ENCODE measurements at places on chromosomes 12 and 14.

GRCh38 chr12:27486961-27487360 is 37.0 kb upstream of the PPFIBP1 start:
- no peak for DNase-seq

DNA sequence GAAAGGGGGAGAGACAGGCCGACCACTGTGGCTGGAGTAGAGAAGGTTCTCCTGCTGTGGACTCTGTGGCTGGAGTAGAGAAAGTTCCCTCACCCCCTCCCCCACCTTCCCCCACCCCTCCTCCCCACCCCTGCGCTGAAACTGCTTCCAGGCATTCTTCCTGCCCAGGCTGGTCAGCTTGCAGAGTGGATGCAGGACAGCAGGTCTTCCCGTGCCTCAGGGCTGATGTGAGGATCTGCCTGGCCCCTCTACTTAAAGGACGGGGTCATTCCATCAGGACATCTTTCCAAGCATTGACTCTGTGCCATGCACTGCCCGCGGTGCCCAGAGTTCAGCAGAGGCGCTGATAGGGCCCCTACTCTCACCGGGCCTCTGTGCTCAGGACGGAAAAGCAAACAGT is 13.2 kb upstream of the RIMBP2 start:
- no peak for DNase-seq

GRCh38 chr12:30358671-30359070 is 337.0 kb downstream of the IPO8 start:
- no peak for DNase-seq

GRCh38 chr14:102872020-102872419 is 50.4 kb upstream of the AMN start:
- DNase-seq = peak; percentile 67

- no peak for DNase-seq
Observed at GRCh38 chr12:79370021-79370420, 320.7 kb downstream of the PAWR start.

- DNase-seq = no peak
Observed at GRCh38 chr12:69474456-69474855, 4.3 kb downstream of the FRS2 start.

- no peak for DNase-seq
Observed at GRCh38 chr12:4286228-4286627, 12.7 kb downstream of the CCND2 start.

DNA sequence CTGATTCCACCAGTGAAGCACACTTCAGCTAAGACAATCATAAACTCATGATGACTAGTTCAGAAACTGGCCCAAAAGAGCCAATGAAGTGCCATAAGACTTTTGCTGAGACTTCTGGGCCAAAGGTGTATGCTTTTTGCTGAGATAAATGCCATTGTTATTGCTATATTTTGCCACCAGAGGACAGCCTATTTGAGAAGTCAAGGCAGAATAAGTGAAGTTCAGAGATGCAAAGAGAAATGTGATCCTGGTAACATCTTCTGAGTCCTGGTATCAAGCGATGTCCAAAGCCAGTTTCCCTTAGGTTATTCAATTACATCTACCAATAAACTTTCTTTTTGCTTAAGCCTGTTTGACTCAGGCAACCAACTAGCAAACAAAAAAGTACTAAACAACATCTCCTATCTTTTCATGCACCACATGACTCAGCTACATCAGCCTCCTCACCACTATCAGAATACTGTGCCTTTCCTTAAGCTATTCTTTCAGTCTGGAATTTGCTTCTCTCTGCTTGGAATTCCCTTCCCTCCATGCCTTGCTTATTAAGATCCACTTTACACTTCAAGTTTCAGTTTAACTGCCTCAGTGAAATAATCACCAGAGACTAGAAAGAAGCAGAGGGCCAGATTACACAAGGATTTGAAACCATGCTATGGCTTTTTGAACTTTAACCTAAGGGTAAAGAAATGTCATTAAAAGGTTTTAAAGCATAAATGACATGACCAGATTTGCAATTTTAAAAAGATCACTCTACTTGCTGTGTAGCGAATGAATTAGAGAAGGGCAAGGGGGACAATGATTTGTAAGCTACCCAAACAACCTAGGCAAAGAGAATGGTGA is 14.0 kb downstream of the CRY1 start:
- no peak for DNase-seq

DNA sequence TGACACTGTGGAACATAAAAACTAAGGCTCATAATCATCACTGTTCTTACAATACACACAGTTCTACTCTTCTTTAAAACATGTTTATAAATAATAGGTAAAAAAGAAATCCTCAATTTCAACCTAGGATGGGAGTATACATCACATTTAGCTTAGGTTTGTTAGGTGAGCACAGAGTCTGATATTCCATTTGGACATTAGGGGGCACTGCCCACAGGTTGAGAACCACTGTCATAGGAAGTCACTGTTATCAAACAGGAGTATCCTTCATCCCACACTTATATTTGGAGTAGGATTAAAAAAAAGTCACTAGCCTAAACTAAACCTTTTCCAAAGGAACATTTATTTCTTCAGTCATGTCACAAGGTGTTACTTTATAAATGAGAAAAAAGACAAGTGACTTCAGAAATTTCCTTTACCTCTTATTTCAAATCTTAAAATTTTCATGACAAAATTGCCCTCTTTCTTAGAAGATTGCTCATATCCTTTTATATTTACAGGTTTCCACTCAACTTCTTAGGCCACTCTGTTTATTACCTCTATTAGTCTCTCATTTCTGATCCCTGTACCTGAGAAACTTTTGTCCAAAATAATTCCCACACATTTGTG is 240.6 kb downstream of the CPNE8 start:
- no peak for DNase-seq

DNA sequence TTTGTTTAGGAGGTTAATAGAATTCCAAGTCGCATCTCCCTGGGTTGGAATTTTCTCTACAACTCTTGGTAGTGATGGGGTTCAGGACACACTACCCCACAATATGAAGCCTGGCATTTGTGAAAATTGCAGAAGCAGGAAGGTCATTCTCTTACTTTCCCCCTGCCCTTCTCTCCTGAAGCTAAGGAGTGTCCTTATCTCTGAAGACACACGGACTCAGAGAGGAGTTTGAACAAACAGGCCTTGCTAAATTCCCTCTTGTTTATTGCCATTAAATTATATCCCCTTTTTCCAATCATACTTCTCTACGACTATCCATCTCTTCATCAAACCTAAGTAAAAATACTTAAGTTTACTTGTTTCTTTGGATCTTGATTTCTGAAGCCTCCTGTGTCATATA is 443.0 kb downstream of the RAD51B start:
- DNase-seq = no peak

- DNase-seq = no peak
Observed at GRCh38 chr12:103705927-103706326, 118.9 kb downstream of the STAB2 start.

DNA sequence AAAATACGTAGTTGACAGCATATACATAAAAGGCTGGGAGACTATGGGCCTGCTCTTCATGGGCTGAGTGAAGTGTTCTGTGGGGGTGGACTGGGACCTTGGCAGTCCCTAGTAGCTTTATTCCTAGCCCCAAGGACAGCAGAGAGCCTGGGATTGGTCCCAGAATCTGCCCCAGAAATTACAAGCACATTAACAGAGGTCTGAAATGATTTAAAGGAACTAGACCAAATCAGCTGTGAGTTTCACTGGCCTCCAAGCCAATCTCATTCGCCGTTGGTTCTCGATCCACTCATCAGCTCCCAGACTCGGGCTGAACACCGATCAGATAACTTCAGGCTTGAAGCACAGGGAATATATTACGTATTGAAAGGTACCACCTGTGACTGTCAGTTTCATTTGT is 77.0 kb upstream of the PSMC1 start:
- no peak for DNase-seq

GRCh38 chr12:21819678-21820077 is 45.2 kb upstream of the KCNJ8 start:
- DNase-seq = no peak

GRCh38 chr12:54658306-54659264 is 10.4 kb upstream of the DCD start:
- DNase-seq = peak; percentile 32

DNA sequence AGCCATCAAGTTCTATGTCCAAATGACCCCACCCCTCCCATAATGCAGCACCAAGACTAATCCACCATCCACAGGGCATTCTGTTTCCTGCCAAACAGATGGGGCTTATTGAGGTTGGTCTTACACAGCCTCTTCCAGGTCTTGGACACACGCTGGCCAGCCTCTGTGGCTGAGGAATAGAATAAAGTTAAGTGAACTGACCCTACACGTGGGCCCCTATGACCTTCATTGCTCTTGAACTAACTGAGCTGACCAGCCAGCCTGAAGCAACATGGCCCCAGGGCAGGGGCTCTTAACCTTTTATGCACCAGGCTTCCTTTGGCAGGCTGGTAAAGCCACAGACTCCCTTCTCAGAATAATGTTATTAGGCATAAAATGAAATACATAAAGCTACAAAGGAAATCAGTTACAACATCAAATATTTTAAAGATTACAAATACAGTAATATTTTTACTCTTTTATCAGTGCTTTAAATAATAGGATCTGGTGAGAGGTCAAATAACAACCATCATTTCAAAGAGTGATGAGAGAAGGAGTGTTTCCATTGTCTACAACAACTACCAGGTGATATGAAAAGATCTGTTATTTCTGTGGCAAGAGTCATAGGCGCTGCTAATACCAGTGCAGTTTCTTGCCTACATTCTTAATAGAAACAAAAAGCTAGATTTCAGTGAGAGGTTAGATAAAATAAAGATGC is 192.9 kb upstream of the NUDT4 start:
- no peak for DNase-seq

- no peak for DNase-seq
Observed at GRCh38 chr12:28130625-28131598, 59.3 kb upstream of the CCDC91 start.

GRCh38 chr14:53491256-53491883 is 338.2 kb upstream of the DDHD1 start:
- no peak for DNase-seq

- no peak for DNase-seq
Observed at GRCh38 chr12:98408681-98409080, 106.7 kb upstream of the TMPO start.

- no peak for DNase-seq
Observed at GRCh38 chr14:79256380-79256779, 954.9 kb downstream of the DIO2 start.

- DNase-seq = no peak
Observed at GRCh38 chr14:90017371-90017770, 44.4 kb upstream of the KCNK13 start.

DNA sequence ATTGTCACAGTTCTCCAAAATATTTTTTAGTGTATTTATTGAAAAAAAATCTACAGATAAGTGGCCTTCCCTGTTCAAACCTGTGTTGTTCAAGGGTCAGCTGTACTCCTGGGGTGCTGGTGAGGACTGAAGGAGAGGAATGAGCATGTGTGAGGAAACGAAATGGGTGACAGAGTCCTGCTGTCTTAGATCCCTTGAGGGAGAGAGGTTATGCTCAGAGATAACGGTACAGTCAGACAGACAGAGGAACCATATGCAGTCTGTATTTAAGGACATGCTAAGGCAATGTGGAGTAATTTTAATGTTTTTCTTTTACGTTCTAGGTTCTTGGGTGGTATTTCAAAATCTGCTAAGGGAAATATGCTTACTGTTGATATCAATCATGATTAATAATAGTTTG is 352.9 kb upstream of the RGS6 start:
- DNase-seq = no peak

DNA sequence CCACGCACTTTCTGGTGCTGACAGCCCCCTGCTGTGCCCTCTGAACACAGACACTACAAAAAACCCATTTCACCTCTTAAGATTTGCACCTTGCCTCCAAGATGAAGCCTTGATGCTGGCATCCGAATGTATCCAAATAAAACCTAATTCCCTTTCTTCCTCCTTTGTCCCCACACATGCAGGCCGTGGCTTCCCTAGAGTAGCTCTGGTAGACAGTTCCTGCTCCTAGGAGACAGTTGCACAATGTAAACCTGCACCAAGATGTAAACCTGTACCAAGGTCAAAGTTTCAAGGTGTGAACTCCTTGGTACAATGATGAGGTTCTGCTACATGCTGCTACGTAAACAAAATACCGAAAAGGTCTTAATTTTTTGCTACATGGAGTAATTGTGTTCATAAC is 625 bp upstream of the ABHD12B start:
- DNase-seq = no peak

DNA sequence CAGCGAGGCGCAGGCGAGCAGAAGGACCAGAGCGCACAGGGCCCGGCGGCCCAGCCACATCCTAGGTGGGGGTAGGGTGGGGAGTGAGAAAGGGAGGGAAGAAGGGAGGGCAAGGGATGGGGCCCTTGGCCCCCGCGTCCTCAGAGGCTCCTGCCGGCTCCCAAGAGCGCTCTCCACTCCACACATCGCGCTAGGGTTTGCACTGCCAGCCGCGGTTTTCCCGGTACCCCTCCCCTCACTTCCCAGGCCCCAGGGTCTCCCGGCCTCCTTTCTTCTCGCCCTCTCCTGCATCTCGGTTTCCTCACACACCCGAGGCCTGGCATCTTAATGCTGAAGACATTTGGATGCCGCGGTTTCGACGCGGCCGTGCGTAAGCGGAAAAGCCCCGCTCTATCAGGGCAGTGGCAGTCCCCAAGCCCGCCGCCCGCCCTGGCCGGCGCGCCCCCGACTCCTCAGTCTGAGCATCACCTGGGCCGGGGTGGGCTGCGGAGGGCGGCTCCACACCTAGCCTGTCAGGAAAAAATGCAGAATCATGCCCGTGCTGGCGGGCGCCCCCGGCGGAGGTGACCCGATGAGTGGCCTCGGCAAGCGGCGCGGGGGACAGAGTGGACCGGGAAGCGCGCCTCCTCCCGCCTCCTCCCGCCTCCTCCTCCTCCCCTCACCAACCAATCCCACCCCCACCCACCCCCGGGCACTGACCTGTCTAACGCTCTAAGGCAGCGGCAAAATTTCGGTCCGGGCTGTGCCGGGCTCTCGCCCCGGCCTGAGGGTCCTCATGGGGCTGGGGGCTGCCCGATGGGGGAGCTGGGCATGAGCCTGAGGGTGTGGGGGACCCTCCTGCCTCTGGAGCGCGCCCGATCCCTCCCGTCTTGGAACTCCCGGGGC is 686 bp downstream of the B4GALNT1 start:
- no peak for DNase-seq

- peak; percentile 66 for DNase-seq
Observed at GRCh38 chr14:55580470-55581341, 699 bp downstream of the KTN1 start.

- DNase-seq = no peak
Observed at GRCh38 chr12:99136516-99136915, 491.4 kb downstream of the APAF1 start.

- no peak for DNase-seq
Observed at GRCh38 chr12:59938190-59938962, 342.5 kb downstream of the SLC16A7 start.

GRCh38 chr14:63051992-63052391 is 6.7 kb upstream of the KCNH5 start:
- no peak for DNase-seq

- no peak for DNase-seq
Observed at GRCh38 chr12:125129179-125129571, 63.9 kb downstream of the AACS start.

DNA sequence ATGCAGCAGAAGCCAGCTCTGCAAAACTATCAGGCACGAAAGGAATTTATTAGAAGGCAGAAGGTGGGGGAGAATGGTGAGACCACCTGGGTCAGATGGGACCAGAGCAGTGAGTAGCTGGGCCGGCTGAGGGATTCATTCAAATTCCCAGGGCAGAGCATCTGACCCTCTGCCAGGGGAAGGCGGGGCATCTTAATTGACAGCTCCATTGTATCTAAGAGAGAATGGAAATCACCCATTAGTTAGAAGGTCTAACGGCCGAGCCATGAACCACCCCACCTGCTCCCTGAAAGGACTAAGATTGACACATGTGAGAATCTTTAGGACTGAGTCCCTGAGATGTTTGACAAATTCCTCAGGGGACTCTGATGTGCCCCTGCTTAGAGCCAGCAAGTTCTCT is 83.7 kb downstream of the PHETA1 start:
- DNase-seq = no peak

- DNase-seq = no peak
Observed at GRCh38 chr12:123069436-123070266, 81.2 kb downstream of the PITPNM2 start.

Measured in T-helper 2 cell (primary cell).